ENCODE measurements at places on chromosomes 7 and 10.

DNA sequence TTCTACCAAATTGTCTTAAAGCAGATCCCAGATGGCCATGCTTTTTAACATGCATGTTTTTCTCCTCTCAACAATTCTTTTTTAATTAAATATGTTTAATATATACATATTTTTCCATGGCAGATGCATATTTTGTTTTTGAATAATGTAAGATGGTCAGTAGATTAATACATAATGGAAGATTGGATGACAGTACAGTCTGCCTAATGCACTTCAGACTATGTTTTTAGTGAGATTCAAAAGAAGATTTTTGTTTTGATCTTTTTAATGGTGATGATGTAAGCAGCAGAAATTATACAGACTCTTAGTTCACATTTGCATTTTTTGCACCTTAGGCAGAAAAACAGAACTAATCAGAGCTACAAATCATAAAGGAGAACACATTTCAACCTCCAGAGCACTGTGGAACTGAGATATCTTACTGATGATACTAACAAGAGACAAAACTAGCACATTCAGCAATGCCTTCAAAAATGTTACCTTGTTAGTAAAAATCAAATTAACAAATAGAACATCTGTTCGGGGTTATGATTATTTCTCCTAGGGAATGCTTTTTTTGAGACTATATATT, 203.4 kb downstream of the PHF14 start:
- no peak for DNase-seq

DNA sequence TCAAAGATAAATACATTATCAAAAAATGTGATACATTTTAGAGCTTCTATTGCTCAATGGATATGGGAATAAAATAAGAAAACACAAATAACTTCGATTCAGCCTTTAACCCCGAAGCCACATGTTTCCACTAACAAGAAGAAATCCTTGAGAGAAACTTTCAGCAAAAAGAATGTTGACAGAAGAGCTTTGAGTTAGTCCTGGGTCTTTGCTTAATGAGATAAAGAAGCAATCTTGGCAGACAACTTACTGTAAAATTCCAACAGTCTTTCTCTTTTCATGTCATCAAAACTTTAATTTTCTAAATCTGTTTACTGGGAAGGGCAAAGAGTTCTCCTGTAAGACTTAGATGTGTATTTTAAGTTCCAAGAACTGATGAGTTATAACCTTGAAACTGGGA, 810.2 kb downstream of the CNTNAP2 start:
- no peak for DNase-seq

DNA sequence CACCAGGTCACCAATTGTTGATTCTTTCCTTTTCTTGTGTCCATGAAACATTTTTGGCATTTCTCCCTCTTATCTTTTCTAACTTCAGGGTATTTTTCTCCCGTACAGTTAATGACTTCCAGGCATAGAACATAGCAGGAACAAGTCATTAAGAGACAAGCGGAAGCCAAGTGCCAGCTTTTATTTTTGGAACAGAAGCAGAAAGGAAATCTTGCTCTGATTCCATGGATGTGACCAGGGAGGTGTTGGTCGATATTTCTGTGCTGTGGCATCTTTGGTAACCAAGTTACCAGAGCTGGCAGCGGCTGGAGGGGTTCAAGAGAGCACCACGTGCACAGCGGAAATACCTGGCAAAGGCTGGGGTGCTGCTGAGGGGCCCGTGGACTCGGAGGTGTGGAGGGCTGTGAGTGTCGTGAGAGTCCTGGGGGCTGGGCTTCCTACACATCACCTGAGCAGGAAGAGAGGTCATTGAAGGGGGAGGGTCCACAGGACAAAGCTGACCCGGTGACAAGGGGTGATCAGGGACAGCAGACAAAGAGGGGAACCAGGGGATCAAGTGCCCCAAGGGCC, 1.8 kb downstream of the LLCFC1 start:
- no peak for DNase-seq

DNA sequence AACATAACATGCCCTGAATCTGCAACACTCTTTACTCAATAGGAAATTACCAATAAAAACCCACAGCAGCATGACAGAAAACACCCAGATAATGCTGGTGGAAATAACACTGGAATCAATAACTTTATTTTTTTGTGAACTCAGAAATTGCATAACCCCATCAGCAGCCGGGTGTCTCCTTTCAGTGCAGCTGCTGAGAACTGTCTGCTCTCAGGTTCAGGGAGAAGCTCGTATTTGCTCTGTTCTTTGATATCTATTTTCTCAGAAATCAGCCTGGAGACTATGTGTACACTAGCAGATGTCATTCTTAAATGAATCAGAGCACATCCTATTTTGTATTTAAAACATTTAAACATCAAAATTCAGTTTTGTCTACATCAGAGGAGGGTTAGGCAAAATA, 506.0 kb downstream of the POM121L12 start:
- no peak for DNase-seq

DNA sequence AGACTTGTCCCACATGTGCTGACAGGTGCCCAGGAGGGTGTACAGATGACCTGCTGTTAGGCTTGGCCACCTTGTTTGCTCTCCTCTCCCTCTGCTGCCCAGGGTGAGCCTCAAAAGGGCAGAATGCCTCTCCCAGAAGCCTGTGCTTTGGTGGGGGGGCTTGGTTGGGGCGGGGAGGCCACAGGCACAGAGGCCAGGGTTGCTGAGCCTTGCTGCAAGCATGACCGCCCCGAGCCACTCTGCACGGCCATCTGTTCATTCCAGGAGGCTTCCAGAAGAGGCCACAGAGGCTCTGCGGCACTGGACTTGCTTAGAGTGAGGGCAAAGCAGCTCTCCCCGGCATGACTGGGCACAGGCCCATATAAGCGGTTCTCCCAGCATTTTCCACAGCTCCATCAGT, 190.8 kb downstream of the GLRX3 start:
- DNase-seq: no peak

- no peak for DNase-seq
These were observed 154.4 kb downstream of the PTEN start for GRCh38 chr10:88017781-88018180.

GRCh38 chr10:1581189-1581588, 156.1 kb downstream of the ADARB2 start:
- DNase-seq: no peak

DNA sequence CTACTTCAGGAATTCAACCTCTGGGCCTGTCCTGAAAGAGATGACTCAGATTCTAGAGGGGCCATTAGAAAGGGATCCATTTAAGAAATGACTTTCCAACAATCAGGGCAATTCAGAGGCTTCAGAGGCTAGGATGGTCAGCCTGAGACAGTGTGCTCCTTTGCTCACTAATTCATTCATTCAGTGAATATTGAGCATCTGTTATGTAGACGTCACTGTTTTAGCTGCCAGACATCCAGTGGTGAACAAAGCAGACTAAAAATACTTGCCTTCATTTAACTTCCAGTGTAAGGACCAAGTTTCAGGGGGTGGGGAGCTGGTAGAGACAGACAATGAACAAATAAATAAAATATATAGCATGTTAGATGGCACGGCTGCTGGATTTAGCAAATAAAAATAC, 1.6 kb downstream of the KIAA1217 start:
- no peak for DNase-seq

GRCh38 chr7:148856891-148857290, 27.2 kb downstream of the EZH2 start:
- DNase-seq: no peak

- DNase-seq: no peak
These were observed 303.1 kb downstream of the FZD1 start for GRCh38 chr7:91567081-91568012.

DNA sequence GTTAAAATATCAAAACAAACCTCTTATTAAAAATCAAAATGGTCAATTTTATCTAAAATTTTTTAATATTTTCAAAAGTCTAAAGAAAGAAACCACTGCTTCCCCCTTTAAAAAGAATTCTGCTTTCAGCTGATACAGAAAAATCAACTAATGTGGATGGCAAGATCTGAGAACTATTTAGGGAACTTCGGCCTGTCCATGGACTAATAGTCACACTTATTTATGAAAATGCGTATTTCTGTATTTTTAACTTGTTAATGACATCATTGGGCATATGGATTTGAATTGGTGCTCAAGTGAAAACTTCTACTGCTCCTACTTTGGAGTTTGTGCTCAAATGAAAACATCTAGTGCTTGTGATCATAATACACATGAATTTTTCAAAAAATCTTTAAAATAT, 31.9 kb downstream of the RNLS start:
- no peak for DNase-seq

- no peak for DNase-seq
These were observed 60.4 kb downstream of the INPP5F start for GRCh38 chr10:119786117-119786769.

- no peak for DNase-seq
These were observed 12.2 kb upstream of the FEZF1 start for GRCh38 chr7:122316467-122317388.
